ENCODE measurements at places on chromosomes 4 and X.

DNA sequence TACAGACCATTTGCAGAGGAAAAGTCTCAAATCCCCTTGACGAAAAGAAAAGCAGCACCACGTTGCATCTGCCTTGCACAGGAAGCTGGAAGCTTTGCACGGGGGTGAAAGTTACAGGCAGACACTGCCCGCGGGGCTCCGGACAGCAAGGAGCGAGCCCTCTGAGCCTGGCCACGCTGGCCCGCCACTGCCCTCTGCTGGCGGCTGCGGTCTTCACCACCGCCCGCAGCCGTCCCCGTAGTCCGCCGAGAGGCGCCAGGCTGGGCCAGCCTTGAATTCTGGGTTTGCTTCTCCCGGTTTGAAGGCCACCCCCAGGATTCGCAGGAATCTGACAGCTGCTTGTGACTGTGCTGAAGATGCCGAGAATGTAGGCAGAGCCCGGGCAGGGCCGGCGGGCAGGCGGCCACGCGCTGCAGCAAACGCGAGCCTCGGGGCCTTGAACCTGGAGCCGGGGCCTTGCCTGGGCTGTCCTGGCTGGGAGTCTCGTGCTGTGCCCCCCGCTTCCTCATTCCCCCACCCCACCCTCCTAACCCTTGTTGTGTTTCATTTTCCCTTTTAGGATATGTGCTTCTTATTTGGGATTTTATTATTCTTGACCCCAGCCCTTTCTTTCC is 49.2 kb downstream of the ENPP6 start:
- peak; percentile 59 for DNase-seq

- DNase-seq: no peak
These were observed 166.4 kb downstream of the TRIML1 start for GRCh38 chr4:188305690-188306089.

DNA sequence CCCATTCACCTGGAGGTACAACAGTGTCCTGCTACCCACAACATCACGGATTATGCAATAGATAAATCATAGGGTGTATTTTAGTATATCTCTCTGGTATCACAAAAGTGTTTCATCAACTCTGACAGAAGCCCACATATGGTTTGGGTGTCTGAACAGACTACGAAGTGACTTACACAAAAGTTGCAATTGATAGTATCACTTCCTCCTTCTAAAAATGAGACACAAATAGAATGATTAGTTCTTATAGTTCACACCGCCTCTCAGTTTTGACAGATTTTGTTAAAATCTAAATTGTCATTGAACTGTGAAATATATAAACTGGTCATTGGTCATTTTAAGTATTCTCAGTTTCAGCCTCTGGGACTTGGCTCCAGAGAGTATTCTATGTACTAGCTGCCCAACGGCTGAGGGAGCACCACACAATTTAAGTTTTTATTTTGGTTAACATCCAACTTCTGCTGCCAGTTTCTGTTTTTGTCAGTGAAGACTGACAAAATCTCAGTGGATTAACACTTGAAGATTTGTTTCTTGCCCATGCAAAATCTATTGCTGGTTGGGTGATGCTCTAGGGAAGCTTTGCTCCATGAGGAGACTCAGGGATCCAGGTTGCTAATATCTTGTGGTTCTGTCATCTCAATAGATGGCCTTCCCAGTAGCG is 113.8 kb upstream of the PUDP start:
- DNase-seq: no peak

DNA sequence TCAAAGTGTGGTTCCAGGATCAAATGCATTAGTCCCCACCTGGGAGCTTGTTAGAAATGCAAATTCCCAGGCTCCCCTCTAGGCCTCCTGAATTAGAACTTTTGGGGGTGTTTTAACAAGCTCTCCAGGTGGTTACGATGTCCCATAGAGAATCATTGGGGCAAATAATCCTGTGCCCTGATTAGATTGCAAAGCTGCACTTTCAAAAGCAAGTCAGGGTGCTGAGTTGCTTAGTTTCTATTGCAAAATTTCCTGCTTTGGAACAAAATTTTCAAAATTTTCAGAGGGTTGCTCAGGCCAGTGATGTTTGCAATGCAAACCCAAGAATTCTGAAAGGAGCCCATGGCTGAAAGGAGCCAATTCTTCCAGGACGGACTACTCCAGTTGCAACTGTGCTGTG is 71.0 kb downstream of the MGST2 start:
- no peak for DNase-seq

- no peak for DNase-seq
These were observed 4.9 kb upstream of the TMEM33 start for GRCh38 chr4:41930139-41930831.

Measured in cerebellar cortex (tissue), 1 donor.